Stimulated activated CD8-positive, alpha-beta memory T cell treated with anti-CD3 and anti-CD28 coated beads, Interleukin-2, amount 100 ng/mL, for 48 hours (primary cell): ENCODE measurements at places on chromosomes 2 and 18.

GRCh38 chr18:5515011-5515784 lies 28.6 kb downstream of the EPB41L3 start:
- no peak for DNase-seq

DNA sequence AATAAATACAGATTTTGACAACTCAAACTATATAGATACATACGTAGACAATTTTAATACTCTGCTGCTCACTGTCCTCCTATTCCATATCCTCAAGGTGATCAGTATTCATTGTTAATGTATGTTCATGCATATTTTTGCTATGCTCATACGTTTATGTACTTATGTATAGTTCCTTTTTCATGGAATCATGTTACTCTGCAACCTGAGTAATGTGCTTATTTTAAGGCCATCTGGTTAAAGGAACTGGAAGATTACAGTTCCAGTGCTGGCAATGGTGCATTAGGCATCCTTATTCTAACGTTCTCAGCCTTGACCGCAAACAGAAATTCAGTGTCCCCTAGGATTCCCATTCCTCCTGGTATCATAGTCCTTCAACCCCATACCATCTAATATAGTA lies 385.0 kb upstream of the TNP1 start:
- no peak for DNase-seq

DNA sequence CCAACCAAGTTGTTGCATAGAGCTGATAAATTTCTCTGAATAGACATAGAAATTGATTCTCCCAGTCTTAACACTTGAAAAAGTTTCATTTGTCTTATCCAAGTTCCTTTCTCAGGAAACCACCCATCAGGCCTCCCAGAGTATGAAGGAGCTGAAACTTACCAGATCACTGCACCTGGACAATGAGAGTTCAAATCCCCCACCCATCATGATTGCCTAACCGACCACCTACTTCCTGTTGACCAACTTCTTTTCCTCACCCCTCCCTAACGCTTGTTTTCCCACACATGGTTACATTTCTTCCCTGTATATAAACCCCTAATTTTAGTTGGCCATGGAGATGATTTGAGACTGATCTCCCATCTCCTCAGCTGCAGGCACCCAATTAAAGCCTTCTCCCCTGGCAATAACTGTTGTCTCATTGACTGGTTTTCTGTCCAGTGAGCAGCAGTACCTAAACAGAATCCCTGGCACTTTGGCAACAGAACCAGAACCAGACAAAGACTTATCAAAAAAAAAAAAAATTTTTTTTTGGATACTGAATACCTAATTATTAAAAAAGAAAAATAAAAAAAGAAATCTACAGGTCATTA lies 103.0 kb downstream of the SPIRE1 start:
- DNase-seq, result no peak

DNA sequence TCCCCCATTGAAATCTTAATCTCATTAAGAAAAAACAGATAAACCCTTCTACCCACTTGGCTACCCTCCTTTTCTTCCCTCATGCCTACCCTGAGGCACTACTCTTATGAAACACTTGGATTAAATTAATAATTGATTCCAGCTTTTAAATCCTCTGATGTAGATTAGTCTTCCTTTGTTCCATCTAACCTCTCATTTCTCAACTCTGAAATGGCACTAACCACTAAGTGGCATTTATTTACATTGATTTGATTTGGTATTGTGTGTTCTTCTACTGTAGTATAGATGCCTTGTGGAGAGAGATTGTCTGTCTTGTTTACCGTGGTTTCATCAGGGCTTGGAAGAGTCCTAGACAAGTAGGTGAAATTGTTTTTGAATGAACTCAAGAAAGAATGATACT lies 26.7 kb downstream of the ITGA4 start:
- no peak for DNase-seq

- DNase-seq, result no peak
These were observed 150.3 kb upstream of the TNP1 start for GRCh38 chr2:217010173-217010572.

DNA sequence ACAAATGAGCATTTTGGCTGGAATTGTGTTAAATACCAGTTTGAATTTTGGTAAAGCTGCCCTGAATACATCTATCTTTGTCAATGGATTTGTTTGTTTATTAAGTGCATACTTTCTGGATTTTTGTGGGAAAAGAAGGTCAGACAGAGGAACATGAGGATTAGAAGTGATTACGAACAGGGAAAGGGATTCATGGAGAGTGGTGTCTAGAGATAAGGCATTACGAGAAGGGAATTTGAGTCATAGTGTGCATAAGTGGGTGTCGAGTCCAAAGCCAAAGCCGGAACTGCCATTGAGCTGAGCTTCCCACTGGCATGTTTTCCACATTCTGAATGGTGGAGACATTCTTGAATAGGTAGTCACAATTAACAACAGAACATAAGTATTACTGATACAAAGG lies 68.9 kb upstream of the EFEMP1 start:
- no peak for DNase-seq

GRCh38 chr2:218885981-218886947 lies 5.6 kb downstream of the WNT10A start:
- DNase-seq, result no peak

DNA sequence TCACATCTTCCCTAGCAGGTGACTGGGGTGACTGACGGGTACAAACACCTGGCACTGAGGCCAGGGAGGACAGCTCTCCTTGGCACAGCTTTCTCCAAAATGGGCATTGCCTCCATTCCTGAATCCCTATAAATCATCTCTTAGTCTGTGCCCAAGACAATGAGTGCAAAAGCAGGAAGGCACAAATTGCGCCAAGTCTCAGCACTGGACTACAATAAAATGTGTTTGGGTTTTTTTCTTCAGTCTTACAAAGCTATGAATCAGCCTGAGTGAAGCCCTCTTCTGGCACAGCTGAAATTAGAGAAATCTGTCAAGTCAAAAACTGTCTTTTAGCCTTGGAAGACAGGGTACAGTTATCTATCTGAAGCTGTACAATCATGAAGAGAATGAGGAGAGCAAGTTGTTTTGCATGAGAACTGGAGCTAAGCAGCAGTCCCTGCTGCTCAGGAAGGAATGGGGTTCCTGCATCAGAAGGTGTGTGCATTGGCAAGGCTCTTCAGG lies 90.8 kb downstream of the EPB41L3 start:
- no peak for DNase-seq

GRCh38 chr2:3600256-3600855 lies 5.4 kb downstream of the COLEC11 start:
- no peak for DNase-seq

GRCh38 chr18:22900558-22901238 lies 32.4 kb upstream of the RBBP8 start:
- DNase-seq, result no peak

- DNase-seq, result no peak
These were observed 35.2 kb downstream of the TMEM163 start for GRCh38 chr2:134683561-134684112.

- no peak for DNase-seq
These were observed 113.9 kb downstream of the INO80D start for GRCh38 chr2:205972113-205972512.

DNA sequence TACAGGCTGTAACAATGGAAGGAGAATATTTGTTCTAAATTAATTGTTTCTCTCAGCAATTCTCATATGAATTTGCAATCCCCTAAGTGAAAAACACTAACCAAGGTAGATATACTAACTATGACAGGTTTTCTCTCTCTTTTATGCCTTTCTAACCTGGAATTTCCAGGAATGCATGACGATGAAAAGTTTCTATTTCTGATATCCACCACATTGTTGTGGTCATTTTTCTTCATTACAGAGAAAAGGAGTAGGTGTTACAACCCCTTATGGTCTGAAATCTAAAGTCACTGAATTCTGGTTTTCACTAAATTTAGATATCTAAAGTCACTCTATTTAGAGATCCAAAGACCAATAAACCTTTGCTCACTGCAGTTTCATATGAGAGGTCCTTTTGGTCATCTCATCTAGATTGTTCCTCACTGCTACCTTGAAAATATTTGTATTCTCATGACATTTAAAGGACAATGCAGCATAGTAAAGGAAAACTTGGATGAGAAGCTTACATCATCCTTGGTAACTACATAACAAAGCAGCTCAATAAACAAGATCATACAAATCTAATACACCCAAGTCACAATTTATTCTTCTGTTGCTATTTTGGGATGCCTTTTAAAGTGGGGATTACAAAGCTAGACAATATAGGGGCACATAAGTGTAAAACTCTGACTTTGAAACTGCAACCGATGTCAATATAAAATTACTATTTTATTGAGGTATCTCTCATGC lies 85.8 kb downstream of the TCF4 start:
- no peak for DNase-seq

- DNase-seq, result no peak
These were observed 20.9 kb downstream of the OXER1 start for GRCh38 chr2:42742740-42743658.

DNA sequence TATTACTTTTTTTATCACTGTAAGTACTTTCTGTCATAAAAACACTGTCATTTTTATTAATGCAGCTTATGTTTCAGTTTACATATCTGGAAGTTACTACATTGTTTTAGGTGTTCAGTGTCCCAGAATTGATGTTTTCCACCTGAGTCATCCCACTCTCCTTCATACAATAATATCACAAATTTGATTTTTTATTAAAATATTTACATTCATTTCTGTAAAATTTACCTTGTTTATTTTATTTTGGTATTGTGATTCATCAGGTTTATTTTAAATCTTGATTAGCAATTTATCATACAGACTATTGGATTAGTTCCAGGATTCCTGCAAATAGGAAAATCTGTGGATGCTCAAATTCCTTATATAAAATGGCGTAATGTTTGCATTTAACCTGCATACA lies 1662.9 kb downstream of the SUCLG1 start:
- DNase-seq, result no peak

DNA sequence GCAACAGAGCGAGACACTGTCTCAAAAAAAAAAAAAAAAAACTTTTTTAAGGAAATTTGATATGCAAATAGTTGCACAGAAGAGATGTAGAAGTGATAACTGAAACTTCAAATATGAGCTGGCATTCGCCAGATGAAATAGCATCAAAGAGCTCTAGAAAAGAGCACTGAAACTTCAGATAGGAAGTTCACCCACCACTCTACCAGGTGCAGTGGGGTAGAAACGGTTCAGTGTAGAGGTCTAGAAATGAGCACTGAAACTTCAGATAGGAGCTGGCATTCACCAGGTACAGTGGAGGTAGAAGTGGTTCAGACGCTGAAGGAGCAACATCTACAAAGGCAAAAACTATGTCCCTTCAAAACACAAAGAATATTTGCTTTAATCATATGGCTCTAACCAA lies 9.0 kb upstream of the ONECUT2 start:
- DNase-seq, result no peak

DNA sequence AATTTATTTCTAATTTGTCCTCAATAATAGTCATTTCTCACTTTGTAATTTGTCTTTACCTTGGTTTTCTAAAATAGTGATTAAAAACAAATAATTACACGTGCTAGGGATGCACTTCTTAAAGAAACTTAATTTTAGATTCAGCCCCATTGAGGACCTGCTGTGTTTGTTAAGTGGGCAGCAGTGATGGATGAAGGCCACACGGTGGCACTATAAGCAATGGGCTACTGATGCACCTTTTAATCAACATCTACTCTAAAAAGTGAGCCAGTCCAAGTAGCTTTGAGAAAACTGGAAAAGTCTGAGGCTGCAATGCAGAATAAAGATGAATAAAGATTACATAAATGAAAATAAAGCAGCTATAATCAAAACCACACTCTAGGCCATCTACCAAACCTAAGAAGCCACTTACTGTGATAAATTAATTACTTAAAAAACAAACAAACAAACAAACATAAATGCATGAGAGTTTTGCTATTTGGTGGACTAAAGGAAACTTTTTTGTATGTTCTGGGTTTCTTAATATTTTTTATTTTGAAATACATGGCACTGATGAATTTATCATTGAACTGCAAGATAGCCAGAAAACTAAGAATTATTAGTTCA lies 89.3 kb downstream of the PDE11A start:
- no peak for DNase-seq

DNA sequence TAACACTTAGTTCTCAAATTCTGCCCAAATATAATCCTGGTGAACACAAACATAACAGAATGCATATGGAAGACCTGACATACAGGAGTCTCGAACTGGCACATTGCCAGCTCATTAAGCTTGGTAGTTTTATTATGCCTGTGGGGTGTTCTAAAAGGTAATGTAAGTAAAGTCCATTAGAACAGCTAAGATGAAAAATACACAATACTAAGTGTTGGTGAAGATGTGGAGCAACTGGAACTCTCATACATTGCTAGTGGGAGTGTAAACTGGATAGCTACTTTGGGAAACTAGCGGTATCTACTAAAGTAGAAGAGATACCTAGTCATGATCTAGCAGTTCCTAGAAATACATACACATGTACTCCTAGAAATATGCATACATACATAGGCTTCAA lies 24.3 kb upstream of the RAB10 start:
- no peak for DNase-seq

DNA sequence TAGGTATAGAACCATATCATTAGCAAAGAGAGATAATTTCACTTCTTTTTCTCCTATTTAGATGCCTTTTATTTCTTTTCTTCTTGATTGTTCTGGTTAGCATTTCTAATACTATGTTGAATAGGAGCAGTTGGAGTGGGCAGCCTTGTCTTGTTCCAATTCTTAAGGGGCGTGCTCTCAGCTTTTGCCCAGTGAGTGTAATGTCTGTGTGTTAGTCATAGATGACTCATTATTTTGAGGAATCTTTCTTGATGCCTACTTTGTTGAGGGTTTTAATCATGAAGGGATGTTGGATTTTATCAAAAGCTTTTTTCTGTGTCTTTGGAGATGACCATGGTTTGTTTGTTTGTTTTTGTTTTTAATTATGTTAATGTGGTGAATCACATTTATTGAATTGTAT lies 1453.1 kb upstream of the SLC39A10 start:
- no peak for DNase-seq

DNA sequence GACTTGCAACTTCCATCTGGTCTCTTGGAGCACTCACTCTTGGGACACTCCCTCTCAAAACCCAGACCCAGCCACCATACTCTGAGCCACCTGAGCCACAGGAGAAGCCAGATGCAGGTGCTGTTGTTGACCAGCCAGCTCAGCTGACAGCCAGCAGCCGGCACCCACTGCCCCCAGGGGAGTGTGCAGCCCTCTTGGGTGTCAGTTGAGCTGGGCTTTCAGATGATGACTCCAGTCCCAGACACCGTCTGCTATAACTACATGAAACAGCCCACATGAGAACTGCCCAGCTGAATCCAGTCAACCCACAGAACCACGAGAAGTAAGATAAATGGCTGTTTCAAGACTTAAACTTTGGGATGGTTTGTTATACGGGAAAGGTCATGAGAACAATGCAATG lies 10.7 kb upstream of the IGFBP2 start:
- no peak for DNase-seq

DNA sequence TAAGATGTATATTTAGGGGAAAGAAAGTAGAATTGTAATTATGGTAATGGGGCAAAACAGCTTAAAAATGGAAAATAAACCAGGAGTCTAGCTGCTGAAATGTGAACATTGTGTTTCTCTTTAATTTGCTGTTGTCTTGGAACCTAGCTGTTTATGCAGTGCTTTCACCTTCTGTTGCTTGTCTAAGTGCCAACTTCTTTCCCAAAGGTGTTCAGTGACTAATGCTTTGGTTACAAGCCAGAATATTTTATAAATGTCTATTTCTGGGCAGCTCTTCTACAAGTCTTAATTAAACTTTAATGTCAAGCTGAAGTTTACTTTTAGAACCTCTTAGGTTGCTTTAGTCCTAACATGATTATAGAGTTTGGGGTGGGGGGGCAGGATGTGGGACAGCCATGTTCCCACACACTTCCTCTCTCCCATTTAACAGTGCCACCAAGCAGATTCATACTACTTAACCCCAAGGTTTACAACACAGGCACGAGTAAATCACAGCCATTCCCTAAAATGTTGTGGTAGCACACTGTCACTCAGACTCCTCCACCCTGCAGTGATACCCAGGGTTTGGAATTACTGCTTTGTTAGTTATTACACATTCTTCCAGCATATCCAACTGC lies 60.6 kb downstream of the ITGA4 start:
- no peak for DNase-seq
